Immature natural killer cell (primary cell): ENCODE measurements at places on chromosomes 2 and 18. TPM values are rescaled to one million over a fixed set of nuclear protein-coding genes. Genes with fewer than 3 reads are reported as not detected.
A peak's percentile ranks its signal among the peaks of the same experiment; 100 is the strongest.

GRCh38 chr18:25544546-25545287, 192.8 kb upstream of the ZNF521 start:
- no peak for DNase-seq

- no peak for DNase-seq
Observed at GRCh38 chr2:165697748-165698443, 96.2 kb downstream of the GALNT3 start.

GRCh38 chr2:26344581-26345282, 1.2 kb upstream of the SELENOI start:
- no peak for DNase-seq

DNA sequence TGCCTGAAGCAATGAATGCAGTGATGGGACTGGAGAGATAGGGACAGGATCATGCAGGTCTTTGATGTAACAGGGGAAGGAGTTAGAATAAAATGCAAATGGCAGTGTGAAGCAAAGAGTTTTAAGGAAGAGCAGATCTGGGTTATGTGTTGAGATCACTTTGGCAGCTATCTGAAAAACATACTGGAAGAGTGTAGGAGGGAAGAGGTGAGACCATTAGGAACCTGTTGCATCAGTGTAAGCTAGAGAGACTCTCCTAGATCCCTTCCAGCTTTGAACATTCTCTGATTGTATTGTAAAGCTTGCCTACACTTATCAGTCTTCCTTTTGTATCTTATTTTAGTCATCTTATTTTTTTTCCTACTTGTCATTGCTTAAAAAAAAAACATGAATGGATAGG, 10.5 kb downstream of the ACVR2A start:
- no peak for DNase-seq

GRCh38 chr2:208607694-208608093, 201.1 kb downstream of the PTH2R start:
- DNase-seq: no peak

DNA sequence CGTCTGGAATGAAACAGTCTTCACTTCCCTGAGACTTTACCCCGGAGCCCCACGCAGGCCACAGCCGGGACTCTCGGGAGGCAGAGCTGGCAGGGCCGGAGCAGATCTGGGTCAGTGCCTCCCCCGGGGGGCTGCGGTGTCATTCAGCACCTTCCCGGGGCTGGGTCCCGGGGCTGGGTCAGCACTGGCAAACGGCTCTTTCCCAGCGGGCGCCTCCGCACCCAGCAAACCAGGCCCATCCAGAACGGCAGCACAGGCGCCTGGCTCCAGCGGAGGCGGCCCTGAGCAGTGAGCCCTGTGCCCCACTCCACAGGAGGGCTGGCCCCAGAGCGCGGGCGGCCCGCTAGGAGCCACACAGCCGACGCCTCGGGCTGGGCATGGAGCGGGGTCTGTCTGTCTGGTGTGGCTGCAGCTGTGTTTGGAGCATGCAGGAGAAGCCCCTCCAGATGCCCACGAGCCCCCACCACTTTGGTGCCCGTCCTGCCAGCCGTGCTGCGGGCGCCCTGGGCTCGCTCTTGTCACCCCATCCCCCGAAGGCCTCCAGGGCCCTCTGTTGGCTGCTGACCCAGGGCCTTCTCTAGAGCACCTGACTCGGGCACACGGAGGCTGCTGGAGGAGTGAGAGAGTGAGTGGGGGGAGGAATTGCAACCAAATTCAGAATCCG, 132.1 kb upstream of the CTDP1 start:
- DNase-seq: no peak

DNA sequence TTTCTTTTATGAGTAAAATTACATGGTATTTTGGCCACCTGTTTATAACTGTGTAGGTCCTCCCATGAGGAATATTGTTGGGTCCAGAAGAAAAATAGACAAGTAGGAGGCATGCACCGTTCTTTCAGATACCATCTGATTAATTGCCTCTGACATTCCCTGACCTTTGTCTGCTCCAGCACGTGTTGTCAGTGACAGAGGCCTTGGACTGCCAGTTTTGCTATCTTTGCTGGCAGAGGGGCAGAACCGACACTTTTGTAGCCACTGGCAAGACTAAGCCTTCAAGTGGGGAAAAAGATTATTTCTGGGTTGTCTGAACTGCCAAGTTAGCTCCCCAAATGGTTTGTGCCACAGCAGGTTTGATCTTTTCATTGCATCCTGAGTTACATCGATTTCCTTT, 276.9 kb downstream of the CAMKMT start:
- DNase-seq: no peak

- peak; percentile 56 for DNase-seq
Observed at GRCh38 chr2:11129598-11130449, 25.4 kb upstream of the SLC66A3 start.

DNA sequence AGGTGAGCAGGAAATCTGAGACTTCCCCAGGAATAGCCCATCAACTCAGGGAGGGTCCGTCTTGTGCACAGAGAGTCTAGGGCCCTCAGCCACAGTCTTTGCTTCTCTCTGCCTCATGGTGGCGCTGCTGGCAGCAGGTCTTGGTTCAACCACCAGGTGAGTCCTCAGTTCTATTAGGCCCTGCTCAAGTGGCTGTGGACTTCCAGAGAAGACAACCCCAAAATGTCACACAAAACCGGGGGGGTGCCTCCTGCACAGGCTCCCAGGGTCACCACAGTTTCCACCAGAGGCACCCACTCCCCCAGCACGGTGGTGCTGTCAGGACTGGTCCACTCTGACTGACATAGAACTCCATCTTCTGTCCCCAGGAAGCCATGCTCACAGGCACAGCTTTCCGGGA, 2.4 kb upstream of the CHRNG start:
- no peak for DNase-seq

GRCh38 chr2:230160112-230160660, 59.6 kb downstream of the SP110 start:
- peak; percentile 50 for DNase-seq

MEP1B gene
- polyA plus RNA-seq: not detected

TNS1 gene
- not detected for polyA plus RNA-seq

DNA sequence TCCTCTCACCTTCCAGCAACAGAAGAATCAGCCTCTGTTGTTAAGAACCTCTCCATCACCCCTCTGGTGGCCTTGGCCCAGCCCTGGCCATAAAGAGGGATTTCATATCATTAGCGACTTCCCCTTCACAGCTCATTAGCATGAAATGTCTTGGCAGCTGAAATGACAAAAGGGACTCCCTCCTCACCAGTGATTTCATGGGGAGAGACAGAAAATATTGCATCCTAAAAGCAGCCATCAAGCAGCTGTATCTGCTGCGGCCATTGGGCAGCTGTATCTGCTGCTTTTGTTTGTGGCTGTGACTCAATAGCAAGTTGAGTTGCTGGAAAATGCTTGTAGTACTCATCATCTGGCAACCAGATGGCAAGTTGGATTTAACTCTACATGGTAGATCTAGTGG, 105.9 kb upstream of the RMDN2 start:
- DNase-seq: no peak

GRCh38 chr18:12884406-12885323, 628 bp upstream of the PTPN2 start:
- DNase-seq: no peak

MYO1B gene
- not detected for polyA plus RNA-seq

- no peak for DNase-seq
Observed at GRCh38 chr2:12310399-12310798, 406.3 kb upstream of the TRIB2 start.

DNA sequence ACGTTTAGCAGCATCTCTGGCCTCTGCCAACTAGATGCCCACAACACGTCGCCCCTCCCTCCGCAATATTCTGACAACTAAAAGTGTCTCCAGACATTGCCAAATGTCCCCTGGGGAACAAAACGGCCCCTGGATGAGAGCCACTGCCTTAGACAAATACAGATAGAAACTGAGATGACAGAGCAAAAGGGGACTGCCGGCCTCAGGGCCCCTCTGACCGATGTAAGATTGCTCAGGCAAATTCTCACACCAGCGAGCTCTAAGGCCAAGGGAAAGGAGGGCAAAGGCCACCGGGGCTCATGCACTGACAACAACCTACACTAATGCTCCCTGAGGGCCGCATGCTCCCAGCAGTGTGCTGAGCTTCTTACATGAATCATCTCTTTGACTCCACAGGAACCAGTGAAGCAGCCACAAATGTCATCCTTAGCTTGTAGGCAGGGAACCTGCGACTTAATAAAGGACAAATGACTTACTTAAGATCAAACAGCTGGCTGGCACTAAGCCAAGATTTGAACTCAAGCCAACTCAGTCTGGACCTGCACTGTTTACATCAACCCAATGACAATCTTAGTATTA, 228.5 kb downstream of the TTC32 start:
- no peak for DNase-seq

SMYD1 gene
- polyA plus RNA-seq: not detected

- DNase-seq: no peak
Observed at GRCh38 chr2:190835303-190835930, 45.2 kb upstream of the GLS start.

DNA sequence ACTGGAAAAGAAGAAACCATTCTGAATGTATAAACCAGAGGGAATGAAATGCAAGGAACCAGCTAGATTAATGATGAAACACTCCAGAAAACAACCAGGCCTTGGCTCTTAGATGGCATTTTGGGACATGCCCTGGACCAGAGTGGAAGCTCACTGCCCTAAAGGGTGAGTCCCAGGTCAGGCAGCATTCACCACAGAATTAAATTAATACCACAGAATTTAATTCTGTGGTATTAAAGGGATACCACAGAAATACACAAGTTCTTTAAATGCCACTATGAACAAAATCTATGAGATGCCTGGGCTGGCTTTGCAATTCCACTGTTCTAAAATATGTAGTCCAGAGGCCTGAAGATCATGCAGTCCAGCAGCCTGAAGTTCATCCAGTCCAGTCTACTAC, 122.3 kb upstream of the KYNU start:
- no peak for DNase-seq

GRCh38 chr2:62149708-62150107, 46.2 kb upstream of the B3GNT2 start:
- DNase-seq: no peak

GRCh38 chr2:208134928-208135586, 5.4 kb upstream of the CRYGC start:
- DNase-seq: peak; percentile 17

ANKRD30B gene
- not detected for polyA plus RNA-seq

- DNase-seq: no peak
Observed at GRCh38 chr2:149744865-149745264, 157.3 kb upstream of the MMADHC start.

NYAP2 gene
- polyA plus RNA-seq: not detected

DNA sequence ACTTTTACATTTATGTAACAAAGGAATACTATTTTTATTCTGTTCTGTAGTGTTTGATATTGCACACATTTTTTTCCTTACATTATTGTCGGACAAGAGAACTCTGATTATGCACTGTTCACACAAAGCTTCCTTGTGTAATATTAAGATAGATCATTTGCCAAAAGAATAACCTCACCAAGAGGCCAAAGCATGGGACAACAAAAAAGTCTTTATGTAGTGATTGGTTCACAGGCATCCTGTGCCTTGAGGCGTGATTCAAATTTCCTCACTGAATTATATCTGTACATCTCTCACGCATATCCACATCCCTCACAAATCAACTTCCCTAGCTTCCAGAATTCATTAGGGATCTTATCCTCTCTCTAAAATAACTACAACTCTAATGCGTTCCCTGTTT, 642.7 kb downstream of the NR4A2 start:
- DNase-seq: no peak

LIMS1 gene
- 31.3 TPM for polyA plus RNA-seq

GRCh38 chr2:40431600-40431955, 20.3 kb downstream of the SLC8A1 start:
- no peak for DNase-seq

DNA sequence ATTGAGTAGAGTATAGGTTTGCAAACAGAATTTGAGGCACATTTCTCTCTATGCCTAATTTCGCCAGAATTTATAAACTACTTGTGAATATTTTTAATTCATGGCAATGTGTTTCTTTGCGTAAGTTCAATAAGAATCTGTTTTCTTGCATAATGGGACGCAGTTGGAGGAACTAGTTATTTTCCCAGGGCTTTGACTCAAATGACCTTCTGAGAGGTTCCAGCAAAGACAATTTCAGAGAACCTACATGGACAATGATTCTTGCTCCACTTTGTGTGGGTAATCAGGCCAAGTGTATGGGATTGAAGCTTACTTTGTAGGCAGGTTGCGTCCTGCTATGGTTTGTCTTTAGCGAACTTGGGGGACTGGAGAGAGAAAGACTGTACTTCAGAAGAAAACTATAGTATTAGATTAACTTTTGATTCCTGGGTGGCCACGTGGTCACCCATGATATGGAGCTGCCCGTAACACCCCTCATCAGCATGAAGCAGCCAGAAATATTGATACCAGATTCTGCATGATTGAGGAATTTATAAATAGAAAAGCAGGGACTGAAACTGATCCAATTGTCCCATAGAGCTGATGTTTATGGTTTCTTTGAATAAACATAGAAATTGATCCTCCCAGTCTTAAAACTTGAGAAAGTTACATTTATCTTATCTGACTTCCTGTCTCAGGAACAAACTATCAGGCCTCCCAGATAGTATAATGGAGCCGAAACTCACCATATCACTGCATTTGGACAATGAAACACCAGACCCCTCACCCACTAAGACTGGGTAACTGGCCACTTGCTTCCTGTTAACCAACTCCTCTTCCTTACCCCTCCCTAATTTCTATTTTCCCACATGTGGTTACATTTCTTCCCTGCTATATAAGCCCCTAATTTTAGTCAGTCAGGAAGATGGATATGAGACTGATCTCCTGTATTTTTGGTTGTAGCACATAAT, 815.3 kb upstream of the HS6ST1 start:
- DNase-seq: no peak

IL36B gene
- not detected for polyA plus RNA-seq

GTF3C2 gene
- 43.7 TPM for polyA plus RNA-seq

DNA sequence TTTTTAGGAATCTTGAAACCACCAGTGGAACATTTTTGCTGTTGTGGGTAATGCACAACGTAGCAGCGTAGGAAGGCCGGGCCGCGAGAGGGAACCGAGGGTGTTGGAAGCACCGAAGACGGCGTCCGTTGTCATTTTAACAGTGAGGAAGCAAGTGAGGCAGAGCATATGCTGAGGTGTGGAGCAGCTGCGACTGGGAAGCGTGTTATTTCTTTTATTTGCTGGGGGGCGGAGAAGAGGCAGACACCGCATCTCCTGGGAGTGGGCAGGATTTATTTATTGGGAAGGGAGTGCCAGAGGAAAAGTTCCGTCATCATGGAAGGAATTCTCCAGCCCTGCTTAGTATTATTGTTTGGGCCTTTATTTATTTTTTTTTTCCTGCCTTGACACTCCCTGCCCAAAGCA, 232.8 kb downstream of the KLHL29 start:
- no peak for DNase-seq

DNA sequence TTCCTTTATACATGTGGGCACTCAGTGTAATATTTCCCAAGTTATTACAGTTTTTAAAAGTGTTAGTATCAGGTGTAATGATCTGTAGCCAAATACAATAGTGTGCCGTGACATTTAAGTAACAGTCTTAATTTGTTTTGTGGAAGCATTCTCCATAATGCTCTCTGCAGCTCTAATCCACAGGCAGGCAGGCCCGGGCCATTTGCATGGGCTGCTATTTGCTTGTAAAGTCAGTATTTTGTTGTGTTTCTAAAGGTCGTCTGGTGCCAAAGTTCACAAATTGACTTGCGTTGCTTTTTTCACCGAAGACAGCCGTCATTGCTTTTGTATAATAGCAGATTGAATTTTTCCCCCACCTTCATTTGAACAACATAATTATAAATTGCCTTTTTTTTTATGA, 153.0 kb downstream of the GBX2 start:
- DNase-seq: no peak
